ENCODE measurements at places on chromosomes 5 and 9. TPM values are rescaled to one million over a fixed set of nuclear protein-coding genes. Genes with fewer than 3 reads are reported as not detected.
A peak's percentile ranks its signal among the peaks of the same experiment; 100 is the strongest.

DNA sequence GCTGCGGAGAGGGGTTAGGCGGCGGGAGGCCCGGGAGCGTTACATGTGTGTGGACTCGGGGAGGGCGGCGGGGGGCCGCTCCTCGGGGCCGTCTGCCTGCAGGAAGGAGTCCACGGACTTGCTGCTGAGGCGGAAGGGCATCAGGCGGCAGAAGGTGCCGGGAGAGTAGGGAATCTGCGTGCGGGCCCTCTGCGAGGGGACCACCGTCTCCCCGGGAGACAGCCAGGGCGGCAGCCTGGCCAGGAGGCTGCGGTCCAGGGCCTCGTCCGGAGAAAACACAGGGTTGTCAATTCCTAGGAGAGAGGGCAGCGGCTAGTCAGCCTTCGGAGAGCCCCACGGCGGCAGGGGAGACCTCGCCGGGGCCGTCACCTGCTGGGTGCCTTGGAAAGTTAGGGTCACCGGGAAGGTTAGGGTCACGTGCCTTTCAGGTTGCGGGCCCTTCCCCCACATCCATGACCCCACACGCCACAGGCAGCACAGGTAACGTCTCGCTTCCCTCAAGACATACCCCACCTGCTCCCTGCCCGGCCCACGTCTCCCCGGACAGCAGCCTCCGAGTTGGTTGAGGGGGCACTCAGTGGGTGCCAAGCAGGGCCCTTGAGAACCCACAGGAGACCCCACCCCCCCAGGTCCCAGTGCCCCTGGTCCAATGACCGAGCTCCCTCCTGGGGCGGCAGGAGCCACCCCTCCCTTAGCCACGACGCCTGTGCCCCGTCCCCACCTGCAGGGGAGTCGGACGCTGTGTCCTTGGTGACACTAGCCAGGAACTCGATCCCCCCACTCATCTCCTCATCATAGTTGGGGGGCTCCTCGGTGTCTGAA lies 32.1 kb downstream of the EXOC3 start:
- no peak for DNase-seq

DNA sequence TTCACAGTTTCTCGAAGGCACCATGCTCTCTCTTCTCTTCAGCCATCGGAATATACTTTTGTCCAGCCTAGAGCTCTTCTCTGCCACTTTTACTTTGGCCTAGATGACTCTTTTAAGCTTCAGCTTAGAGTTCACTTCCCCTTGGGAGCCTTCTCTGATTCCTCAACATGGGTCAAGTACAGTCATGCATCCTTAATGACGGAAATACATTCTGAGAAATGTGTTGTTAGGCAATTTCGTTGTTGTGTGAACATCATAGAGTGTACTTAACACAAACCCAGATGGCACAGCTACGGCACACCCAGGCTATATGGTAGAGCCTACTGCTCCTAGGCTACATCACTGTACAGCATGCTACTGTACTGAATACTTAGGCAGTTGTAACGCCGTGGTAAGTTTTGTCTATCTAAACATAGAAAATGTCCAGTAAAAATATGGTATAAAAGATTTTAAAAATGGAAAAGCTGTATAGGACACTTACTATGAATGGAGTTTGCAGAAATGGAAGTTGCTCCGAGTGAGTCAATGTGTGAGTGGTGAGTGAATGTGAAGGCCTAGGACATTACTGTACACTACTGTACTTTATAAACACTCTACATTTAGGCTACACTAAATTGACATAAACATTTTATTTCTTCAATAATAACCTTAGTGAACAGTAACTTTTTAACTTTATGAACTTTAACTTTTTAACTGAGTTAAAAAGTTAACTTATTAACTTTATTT lies 15.1 kb upstream of the TNFSF15 start:
- DNase-seq: no peak

- DNase-seq: no peak
Measured at GRCh38 chr5:58056546-58056945, 403.3 kb downstream of the PLK2 start.

- DNase-seq: no peak
Measured at GRCh38 chr9:68458918-68459317, 81.8 kb downstream of the TMEM252 start.

DNA sequence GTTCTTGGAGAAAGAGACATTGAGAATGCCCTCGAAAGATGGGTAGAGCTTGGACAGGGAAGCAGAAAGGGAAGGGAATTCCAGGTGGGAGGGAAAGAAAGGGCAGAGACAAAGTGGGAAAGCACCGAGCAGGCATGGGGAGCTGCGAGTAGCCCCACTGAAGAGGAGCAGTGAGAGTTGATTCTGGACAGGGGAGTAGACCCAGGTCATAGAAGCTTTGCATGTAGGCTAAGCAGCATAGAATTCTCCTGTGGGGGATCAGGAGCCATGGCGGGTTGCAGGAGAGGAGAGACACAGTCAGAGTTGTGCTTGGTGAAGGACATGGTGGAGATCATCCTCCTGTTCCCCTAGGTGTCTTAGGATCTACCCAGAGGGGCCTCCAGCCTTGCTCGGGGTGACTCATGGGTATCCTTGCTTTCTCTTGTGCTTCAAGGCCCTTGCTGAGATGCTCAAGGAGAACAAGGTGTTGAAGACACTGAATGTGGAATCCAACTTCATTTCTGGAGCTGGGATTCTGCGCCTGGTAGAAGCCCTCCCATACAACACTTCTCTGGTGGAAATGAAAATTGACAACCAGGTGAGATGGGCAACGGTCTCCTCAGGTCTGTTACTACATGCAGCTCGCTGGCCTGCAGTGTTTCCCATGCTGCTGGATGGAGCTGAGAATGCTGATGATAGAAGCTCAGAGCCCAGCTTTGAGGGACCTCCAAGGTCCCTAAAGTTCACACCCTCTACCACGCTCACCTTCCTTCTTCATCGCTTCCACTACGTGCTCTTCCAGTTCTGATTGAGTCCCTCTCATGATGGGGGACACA lies 64.5 kb downstream of the TSTD2 start:
- DNase-seq: no peak

DNA sequence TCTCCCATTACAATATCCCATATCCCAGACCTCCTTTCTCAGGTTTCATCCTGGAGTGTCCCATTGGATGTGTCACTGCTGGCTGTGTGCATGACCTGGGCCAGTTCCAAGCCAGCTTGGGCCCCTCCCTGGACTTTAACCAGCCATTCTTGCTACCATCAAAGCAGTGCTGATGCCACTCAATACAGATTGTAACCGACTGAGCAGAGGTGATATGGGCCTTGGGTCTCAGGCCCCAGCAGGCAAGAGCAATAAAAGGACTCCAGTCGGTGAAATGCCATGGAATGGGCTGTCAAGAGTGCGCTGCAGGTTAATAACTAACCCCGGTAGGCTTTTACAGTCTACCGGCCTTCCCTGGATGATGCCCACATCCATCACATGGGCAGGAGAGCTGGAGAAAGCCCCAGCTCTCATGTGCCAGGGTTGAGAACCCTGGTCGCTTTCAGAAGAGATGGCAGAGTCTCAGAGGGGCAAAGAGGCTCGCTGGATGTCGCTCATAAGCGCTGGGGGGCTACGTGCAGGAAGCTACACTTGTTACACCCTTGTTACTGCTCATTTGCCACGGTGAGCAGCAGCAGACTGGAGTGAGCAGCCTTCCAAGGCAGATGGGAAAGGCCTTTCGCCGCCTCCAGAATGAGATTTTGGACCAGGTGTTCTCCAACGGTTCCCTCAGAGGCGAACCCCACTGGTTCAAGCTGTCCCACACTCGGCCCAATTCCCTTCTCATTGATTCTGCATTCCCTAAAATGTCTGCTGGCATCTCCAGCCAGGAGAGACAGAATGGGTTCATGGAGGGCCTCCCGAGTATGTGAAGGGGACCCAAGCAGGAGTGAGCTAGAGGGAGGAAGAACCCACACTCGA lies 13.2 kb downstream of the EPB41L4B start:
- DNase-seq: no peak

DNA sequence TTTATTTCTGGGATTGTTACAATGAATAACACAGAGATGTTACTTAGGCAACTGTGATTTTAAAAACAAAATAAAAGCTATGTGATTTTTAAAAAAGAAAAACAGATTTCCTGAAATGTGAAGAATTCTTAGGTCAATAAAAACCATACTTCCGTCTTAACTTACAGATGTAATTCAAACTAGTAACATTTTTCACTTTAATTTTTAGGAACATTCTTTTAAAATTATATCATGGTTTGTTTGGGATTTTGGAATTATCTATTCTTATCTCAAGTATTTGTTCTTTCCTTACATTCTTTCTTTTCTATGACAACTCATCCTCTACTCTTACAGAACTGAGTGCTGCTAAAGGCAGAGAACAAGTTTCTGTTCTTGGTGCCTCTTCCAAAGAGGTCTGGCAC lies 159.5 kb downstream of the RAPGEF6 start:
- DNase-seq: peak; percentile 14

- DNase-seq: no peak
Measured at GRCh38 chr9:89920951-89921350, 316.1 kb downstream of the GADD45G start.

DNA sequence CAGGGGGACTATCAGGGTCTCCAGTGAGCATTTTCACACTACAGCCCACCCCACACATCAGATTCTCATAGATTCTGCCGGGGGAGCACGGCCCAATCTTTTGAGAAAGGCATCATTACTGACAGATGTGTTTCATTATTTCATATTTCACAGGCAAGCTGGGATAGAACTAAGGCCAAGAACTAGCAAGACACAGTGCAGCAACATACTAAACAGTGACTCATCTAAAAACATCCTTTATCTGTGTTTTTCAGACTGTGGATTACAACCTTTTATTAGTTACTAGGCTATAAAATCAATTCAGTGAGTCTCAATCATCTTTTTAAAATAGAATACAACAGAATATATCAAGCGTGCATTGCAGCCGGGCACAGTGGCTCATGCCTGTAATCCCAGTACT lies 59.8 kb downstream of the CPLANE1 start:
- no peak for DNase-seq

DNA sequence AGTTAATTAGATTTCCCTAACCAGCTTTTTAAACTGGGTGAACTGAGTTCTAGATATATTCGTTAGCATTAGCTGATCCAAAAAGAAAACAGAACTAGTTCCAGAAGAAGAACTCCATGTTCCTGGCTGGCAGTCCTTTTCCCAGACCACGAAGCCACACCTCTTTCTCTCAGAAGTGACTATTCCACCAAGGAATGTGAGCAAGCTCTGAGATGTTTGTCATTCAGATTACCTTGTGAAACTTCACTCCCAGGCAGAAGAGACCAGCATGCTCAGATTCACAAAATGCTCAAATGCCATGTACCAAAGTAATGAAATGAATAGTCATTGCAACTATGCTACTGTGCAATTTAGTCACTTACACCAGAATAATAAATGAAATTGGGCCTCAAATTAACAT lies 4.4 kb upstream of the SSBP2 start:
- DNase-seq: no peak

- DNase-seq: no peak
Measured at GRCh38 chr5:84602371-84602771, 217.7 kb upstream of the EDIL3 start.

DNA sequence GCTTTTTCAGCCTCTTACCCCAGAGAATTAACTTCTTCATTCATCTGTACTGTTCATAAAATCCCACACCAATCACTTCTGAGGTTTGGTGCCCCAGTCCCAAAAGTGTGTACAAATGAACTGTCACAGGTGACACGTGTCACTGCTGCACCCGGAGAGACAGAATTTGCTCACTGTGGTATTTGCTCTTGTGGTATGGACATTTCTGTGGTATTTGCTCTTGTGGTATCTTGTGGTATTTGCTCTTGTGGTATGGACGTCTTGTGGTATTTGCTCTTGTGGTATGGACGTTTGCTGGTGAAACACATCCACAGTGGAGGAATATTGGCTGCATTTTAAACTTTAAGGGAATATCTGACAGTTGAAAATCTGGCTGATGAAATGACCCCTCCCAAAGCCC lies 214.9 kb upstream of the DAP start:
- no peak for DNase-seq

DNA sequence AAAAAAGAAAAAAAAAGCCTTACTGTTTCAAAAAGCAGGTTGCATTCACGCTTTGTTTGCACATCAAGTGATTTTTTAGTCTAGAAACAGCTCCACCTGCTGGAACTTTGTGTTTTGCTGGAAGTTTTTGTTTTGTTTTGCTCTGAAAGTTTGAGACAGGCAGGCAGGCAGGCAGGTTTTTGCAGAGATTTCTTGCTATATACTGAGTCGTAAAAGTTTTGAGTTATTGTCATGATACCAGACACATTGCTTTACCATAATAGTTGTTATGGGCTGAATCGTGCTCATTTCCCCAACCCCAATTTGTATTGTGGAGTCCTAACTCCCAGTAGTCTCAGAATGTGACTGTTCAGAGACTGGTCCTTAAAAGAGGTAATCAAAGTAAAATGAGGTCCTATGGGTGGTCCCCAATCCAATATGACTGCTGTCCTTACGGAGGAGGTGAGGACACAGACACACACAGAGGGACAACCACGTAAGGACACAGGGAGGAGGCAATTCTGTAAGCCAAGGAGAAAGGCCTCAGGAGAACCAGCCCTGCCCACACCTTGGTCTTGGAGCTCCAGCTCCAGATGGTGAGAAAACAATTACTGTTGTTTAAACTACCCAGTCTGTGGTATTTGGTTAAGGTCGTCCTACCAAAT lies 20.9 kb downstream of the OR2Y1 start:
- DNase-seq: peak; percentile 10

GRCh38 chr5:34817558-34818351 lies 21.2 kb upstream of the TTC23L start:
- no peak for DNase-seq

DNA sequence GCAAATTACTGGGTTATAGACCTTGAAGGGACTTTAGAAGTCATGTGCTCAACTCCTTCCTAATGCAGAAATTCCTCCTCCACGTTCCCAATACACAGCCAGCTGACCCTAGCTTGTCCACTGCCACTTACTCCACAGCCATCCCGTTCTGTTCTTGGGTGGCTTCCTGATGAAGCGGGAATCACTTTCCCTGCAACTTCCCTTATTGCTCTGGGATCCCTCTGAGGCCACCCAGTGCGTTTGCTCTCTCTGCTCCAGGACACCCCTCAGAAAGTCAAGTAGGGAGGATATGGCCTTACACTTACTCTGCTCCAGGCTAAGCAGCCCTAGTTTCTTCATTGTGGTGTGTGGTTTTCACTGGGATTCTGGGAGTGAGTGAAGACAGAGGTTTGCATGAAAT lies 55.5 kb downstream of the GALNT12 start:
- no peak for DNase-seq

DNA sequence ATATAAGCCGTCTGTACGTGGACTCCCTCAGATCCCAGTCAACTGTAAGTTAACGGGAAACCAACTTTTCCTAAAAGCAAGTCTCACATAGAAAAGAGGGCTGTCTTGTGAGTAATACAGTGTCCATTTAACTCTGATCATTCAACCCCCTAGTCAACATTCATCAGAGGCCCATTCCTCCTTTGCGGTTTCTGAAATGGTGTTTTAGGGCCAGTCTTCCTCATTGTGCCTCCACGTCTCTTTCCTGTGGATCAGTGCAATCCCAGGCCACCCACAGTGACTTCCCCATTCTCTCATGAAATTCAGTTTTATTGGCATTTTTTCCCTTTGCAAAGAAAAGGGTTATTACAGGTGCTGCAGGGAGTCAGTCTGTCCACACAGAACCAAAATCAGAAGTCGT lies 261.8 kb downstream of the NR3C1 start:
- DNase-seq: no peak

- DNase-seq: no peak
Measured at GRCh38 chr5:67259548-67260215, 63.1 kb upstream of the CD180 start.

GRCh38 chr5:38553001-38553521 lies 3.4 kb downstream of the LIFR start:
- DNase-seq: no peak

SH3GL2 gene
- polyA plus RNA-seq: 0.08 TPM

PCDHGA10 gene
- 1.6 TPM for polyA plus RNA-seq

SPATA31A3 gene
- not detected for polyA plus RNA-seq

FUT7 gene
- polyA plus RNA-seq: 0.10 TPM

SPINK13 gene
- polyA plus RNA-seq: 0.45 TPM

DNAJA1 gene
- polyA plus RNA-seq: 78.0 TPM

EQTN gene
- not detected for polyA plus RNA-seq

PCDHGA3 gene
- polyA plus RNA-seq: 1.0 TPM
